ENCODE measurements at places on chromosomes 1 and 21.

DNA sequence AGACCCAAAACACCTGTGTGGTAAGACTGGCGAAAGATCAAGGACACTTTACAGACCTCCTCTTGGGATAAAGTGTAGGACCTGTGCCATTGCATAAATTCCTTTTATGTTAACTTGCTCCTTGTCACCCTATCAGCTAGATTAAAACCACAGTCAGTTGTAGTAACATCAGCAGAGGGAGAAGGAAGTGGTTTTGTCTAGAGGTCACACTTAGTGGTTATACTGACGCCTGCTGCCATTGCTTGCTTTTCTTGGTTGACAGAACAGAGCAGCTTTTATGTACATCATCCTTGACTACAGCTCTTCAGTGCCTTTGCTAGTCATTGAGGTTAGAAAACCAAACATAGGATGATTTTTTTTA is 101.4 kb downstream of the PBX1 start:
- no peak for DNase-seq

DNA sequence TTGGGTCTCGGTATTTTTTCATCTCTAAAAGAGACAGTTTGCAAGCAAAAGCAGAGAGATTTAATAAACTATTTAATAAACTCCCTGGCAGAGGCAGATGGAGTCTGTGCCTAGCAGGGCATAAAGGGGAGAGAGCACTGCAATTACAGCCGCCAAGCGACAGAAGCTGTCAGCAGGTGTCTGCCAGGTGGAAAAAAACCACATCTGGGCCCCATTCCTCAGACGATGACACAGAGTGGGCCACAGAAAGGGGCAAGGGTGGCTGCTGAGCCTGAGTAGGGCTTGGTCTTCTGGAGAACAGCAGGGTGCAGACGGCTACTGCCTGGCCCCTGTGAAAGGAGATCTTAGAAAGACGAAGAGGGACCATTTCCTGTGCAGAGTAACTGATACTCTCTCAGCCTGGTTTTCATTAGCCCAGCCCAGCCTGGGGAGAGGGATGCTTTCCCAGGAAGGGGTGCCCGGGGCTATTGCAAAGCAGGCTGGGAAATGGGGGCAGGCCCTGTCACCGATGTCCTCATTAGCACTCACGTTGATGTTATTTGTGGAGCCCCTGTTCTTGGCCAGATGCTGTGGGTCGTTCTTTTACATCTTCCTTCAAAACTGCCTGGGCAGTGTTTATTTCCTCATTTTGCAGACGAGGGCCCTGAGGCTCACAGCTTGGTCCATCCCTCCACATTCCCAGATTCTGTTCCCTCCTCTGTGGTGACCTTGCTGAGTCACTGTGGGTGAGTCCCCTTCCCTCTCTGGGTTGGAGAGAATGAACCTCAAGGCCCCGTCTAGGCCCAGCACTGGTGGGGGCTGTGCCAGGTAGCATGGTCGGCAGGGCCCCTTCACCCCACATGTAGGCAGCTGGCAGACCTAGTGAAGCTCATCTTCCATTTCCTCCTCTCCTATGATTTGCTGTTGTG is 472.7 kb downstream of the PTPRU start:
- DNase-seq: peak; percentile 75

GRCh38 chr21:30164796-30165195 is 1.8 kb downstream of the CLDN17 start:
- no peak for DNase-seq

DNA sequence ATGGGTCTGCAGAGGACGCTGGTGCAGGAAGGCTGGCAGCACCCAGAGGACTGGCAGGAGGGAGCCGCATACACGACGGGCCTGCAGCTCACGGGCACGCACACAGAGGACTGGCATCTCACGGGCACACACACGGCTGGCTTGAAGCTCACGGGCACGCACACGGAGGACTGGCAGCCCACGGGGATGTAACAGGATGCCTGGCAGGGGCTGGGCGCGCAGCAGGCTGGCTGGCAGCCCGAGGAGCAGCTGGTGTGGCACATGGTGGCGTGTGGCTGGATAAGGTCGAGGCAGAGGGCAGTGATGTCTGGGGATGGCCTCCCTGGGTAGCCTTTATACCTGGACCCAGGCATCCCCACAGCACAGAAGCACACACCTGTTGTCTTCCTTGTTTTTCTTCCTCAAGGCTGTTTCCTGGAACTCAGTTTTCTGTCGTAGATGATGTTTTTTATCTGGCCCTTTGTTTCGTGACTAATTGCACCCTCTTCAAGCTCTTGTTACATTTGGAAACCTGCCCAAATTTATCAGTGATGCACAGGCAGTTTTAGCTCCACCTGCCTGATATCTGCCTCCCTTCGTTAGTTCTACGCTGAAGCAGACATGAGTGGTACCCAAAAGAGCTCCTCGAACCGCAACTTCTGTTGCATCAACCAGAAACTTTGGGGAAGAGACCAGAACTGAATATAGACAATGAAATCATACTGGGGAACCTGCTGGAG is at the start of gene KRTAP12-1:
TSS of gene KRTAP12-1 (minus strand) at position 303 of the 719 bp plus-strand sequence. CDS start at position 263, 40 bp downstream.
- DNase-seq: peak; percentile 97

DNA sequence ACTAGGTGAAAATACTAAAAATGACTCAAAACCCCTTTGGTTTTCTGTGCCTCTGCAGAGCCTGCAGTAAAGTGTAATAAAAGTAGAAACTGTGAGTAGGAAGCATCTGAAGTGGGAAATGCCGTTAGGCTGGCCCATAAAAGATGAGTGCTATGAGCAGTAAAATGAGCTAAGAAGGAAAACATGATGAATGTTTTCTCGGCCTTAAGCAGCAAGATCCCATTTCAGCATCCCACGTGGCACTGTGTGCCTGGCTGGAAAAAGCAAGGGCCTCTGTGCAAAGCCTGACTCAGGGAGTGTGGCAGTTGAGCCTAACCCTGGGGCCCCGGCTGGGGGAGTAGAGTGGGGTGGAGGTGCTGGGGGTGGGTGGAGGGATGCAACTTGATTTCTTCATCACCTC is 109.5 kb downstream of the TBX15 start:
- DNase-seq: no peak

DNA sequence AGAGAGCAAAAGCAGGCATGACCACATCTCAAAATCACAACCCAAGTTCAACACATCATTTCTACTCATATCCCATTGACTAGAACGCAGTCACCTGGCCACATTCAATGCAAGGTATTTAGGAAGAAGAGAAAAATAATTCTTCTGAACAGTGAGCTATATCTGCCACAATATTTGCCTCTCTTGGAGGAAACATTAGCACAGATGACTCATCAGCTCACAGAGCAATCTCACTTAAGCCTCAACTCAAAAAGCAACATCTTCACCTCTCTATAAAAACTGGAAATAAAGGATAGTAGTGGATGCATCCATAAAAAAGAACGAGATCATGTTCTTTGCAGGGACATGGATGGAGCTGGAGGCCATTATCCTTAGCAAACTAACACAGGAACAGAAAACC is 143.9 kb upstream of the FMN2 start:
- DNase-seq: no peak

- peak; percentile 88 for DNase-seq
Observed at GRCh38 chr1:180157576-180158057, 2.9 kb downstream of the QSOX1 start.

GRCh38 chr1:7784492-7785071 is 491 bp downstream of the PER3 start:
- DNase-seq: peak; percentile 49

- DNase-seq: peak; percentile 5
Observed at GRCh38 chr1:71944006-71944405, 338.3 kb downstream of the NEGR1 start.

- DNase-seq: no peak
Observed at GRCh38 chr1:61202854-61203598, 120.7 kb downstream of the NFIA start.

DNA sequence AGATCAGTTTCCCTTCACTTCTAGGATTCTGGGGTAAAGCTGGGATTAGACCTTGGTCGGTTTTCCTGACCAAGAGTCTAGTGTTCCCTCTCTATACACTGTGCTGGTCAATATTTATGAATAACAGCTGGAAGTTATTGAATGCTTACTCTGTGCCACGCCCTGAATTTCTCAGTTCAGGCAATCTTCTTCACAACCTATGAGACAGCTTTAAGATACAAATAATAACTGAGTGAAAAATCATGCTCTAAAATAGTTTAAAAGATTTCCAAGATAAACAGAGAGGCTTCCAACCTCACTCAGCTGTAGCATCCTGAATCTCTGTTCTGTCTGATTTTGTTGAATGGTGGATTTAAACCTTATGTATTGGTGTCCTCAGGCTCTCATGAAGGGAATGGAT is 72.2 kb downstream of the GNG12 start:
- DNase-seq: no peak

GRCh38 chr1:187245201-187245600 is 416.5 kb downstream of the PLA2G4A start:
- no peak for DNase-seq

- DNase-seq: peak; percentile 49
Observed at GRCh38 chr1:192086644-192087043, 71.6 kb upstream of the RGS18 start.

DNA sequence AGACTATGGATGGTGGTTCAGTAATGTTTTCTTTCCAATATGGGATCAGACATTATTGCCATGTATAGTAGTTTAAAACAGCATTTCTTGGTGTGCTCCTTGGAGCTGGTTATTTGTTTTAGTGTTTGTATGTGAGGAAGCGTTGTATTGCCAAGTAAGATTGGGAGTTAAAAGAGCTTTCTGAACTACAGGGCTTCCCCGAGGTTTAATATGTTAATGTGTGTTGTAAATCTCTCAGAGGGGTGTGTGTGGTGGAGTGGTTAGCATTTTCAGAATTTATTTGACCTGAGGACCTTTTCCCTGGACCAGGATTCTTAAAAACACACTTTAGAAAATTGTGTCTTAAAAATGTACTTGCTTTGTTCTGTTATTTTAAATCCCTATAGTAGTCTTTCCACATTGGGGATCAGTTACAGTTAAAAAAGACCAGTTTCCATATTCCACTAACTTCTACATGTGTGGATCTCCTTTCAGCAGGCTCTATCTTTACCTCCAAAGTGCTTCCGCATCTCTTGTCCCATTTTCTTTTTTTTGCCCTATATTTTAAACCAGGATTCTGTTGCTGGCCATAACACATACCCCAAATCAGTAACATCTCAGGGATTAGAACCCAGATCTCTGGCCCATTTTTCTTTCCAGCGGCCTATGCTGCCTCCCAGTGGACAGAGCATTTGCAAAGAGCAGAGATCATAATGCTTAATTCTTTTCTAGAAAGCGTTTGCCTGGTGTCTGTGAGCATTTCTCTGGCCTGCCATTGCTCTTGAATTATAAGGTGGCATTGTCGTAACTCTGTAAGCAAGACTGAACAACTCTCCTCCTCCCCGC is 58.6 kb downstream of the PBX1 start:
- no peak for DNase-seq

DNA sequence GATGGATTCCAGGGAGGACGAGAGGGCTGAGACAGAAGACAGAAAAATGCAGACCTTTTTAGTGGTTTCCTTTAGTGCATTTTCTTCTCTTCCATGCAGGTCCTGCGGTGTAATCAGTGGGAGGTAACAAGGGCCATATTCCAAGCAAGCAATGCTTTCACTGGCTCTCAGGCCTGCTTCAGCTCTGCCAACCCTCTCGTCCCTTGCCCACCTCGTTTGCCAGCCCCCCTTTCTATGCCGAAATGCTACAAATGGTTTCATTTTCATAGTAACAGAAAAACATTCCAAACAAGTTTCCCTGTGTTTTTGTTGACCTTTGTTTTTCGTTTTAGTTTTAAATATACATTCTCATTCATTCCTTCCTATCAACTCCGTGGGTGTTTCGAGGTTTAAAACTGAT is 443.1 kb downstream of the TTLL7 start:
- DNase-seq: no peak

DNA sequence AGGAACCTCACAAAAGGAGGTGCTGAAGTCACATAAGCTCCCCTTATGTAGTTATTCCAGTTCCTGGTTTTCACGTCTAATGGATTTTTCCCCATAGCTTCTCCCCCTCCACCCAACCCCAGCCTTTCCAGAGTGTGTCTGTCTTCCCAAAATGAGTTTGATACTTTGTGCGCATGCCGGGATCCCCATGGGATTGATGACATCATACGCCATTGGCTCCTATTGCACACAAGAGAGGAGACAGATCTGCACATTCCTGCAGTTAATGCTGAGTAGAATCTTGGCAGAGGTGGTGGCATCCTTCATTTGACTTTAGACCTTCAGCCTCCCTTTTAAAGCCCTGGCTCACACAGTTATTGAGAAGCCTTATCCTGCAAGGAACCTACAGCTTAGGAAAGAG is 71.4 kb downstream of the DDR2 start:
- DNase-seq: no peak

GRCh38 chr1:116847688-116848531 is 61.8 kb upstream of the PTGFRN start:
- no peak for DNase-seq

DNA sequence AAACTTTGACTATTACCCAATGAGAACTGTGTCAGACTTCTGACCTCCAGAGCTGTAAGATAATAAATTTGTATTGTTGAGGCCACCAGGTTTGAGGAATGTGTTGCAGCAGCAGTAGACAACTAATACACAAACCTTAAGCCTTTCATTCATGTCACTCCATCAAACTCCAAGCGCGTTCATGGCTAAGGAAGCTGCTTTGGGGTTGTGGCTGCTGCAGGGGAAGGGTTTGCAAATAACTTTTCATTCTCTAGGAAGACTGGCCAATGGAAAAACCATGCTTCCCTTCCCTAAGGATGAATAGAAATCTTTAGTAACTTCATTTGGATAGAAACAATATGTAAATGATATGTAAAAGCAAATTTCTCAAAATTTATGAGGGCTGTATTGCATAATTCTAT is 170.4 kb downstream of the RHOU start:
- DNase-seq: no peak

DNA sequence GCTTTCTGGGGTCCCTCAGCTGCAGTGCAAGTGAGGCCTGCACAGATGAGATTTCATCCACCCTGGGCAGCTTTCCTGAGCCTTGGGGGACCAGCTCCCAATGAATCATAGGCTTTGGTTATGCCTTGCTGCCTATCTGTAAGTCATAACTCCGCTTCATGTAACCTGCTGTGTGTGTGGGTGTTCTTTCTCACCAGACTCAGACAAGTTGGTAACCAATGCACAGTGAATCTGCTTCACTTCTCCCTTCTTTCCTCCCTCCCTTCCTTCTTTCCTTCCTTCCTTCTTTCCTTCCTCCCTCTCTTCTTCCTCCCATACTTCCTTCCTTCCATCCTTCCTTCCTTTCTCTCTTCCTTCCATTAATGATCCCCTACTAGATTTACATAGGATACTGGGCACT is 34.4 kb upstream of the PSMB2 start:
- DNase-seq: no peak

All from COR-L47 (cell line).